Type B pancreatic cell (in vitro differentiated cells): ENCODE measurements at places on chromosomes 5 and 9. TPM values are rescaled to one million over a fixed set of nuclear protein-coding genes. Genes with fewer than 3 reads are reported as not detected.

GRCh38 chr9:134063571-134064450, 4.0 kb downstream of the BRD3 start:
- H3K27ac ChIP-seq = peak overlapping the region; percentile 55
- DNase-seq = no peak
- no peaks in the 10 kb centered on the region for H3K36me3 ChIP-seq
- peaks cover 31% of the 10 kb centered on the region for H3K4me1 ChIP-seq
- H3K27me3 ChIP-seq = peaks cover 3% of the 10 kb centered on the region
- H3K4me3 ChIP-seq = peak overlapping the region; percentile 51

Gene GDA
- total RNA-seq = 8.0 and 13.4 TPM in 2 replicates

Gene SNCAIP
- 6.6 and 31.6 TPM in 2 replicates for total RNA-seq

Gene LNPEP
- total RNA-seq = 20.9 and 38.1 TPM in 2 replicates

Gene SELENOP
- total RNA-seq = 65.5 and 96.2 TPM in 2 replicates
